ENCODE measurements at places on chromosomes 4 and X. TPM values are rescaled to one million over a fixed set of nuclear protein-coding genes. Genes with fewer than 3 reads are reported as not detected.

DNA sequence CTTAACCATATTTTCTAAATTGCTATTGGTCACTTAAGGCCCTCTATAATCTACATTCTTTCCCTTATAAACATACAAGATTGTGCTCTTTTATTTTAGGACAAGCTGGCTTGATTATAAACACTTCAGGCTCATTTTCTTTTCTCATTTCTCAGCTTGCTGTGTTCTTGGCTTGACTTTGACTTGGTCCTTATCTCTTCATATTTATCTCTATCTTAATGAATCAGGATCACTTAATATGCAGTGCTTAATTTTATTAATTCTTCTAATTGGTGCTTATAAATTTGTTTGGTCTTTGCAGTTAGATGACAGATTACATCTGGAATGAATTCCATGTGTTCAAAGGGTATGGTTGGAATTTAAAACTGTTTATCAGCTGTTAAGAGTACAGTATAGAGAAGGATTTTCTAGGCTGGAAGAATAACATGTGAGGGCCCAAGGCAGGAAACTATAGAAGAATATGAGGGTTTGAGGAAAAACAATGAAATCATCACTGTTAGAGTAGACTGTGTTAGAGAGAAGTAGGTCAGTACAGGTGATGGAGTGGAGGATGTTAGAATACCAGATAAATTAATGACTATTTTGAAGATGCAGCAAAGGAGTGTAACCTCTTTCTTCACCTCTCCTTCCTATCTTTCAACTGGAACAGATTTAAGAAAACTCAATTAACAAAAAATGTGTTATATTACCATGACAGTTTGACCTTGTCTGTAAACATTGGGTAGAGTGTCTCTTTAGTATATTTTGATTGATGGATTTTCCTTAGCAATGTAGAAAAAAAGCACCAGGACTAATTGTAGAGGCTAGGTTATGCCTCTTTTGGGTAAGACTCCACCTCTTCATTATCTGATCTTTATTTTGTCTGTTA is 169.6 kb downstream of the RAPGEF2 start:
- DNase-seq = no peak

GRCh38 chrX:39672405-39672804 is 425.4 kb downstream of the BCOR start:
- no peak for DNase-seq

GRCh38 chrX:11381464-11381863 is 88.3 kb downstream of the AMELX start:
- DNase-seq = peak; percentile 51

GRCh38 chr4:73417973-73418372 is 13.9 kb downstream of the ALB start:
- DNase-seq = no peak

DNA sequence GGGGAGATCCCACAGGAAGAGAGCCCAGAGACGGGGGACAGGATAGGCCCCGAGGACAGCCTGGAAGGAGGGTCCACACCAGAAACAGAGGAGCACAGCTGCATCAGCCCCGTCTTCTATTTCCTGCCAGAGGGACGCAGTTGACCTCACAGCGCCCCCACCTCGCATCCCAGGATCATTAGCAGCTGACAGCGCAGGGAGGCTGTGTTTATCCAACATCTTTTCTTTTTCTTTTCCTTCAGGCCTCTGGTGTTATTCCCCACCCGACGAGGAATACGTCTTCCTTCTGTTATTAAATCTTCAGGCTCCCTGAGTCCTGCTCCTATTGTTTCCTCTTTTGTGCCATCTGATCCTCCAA is 75.4 kb downstream of the DCHS2 start:
- peak; percentile 54 for DNase-seq

- DNase-seq = no peak
These were observed 172.7 kb downstream of the MID1 start for GRCh38 chrX:10447564-10448214.

The CTAG1A gene
- not detected for polyA plus RNA-seq
